ENCODE measurements at places on chromosomes 2 and 18.

DNA sequence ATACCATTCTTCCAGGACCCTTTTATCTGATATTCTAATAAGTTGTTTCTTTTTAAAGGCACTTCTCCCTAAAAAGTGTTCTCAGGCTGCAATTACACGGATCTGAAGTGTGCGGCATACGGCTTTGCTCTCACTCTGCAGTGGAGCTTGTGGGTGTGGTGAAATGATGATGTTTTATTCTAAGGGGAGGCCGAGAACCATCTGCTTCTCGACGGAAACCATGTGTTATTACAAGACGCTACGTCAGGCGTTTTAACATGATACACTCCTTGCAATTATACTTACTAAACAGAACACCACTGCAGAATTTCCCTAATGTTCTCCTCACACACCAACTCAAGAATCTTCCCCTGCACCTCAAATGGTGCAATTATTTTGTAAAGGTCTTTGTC lies 34.9 kb upstream of the CTDP1 start:
- DNase-seq = no peak

DNA sequence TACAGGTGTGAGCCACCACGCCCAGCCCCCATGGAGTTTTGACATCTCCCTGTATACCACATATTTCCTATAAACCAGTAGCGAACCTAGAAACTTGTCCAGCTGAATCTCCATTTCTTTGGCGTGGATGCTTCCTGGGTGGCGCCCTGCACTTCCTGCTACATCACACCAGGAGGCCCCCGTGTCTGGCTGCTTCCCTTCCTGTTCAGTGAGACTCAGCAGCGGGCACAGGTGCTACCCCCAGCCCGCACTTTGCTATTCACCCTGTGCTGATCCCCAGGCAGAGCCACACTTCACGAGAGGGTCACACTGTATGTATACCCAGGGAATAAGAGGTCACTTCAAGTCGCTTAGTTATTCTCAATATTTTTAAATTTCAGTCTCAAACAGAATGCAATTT lies 35.0 kb downstream of the CYP27C1 start:
- DNase-seq = no peak

- no peak for DNase-seq
Observed at GRCh38 chr2:128717758-128718710, 399.4 kb upstream of the HS6ST1 start.

DNA sequence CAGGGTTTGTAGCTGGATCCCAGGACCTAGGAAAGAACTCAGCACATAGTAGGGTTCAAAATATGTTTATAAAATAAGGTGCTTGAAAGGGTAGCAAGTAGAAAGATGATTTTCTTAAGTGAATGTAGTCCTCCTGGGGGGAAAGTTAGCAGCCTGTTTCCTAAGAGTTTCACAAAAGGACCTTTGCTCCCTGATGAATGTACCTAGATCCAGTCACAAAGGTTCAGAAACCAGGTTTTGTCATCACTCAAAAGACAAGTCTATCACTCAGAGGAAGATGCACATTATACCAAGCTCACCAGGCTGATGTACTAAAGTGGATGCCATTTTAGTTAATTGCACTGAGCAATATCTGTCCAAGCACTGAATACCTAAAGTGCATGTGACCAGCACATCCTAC lies 378.2 kb downstream of the BCL11A start:
- no peak for DNase-seq

DNA sequence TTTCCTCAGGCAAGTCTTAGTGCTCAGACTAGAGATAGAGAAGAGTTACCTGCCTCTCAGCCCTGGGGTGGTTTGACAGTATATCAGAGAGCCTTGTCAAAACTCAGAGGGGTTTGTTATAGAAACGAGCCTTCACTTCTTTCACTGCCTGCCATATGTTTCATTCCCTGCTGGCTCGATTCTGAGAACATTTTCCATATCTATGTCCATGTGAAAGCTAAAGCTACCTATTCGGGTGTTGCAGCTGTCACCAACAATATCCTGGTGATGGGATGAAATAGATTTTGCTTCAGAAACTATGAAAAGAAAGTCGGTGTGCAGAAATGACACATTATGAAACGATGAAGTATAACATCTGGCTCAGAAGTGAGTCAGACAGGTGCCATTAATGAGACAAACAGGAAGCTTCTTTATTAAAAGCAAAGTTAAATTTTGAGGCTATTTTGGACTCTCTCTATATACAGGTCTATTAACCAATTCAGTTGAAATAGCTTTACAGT lies 56.1 kb upstream of the TANK start:
- DNase-seq = no peak

- DNase-seq = no peak
Observed at GRCh38 chr2:202771741-202772460, 99.7 kb downstream of the ICA1L start.

DNA sequence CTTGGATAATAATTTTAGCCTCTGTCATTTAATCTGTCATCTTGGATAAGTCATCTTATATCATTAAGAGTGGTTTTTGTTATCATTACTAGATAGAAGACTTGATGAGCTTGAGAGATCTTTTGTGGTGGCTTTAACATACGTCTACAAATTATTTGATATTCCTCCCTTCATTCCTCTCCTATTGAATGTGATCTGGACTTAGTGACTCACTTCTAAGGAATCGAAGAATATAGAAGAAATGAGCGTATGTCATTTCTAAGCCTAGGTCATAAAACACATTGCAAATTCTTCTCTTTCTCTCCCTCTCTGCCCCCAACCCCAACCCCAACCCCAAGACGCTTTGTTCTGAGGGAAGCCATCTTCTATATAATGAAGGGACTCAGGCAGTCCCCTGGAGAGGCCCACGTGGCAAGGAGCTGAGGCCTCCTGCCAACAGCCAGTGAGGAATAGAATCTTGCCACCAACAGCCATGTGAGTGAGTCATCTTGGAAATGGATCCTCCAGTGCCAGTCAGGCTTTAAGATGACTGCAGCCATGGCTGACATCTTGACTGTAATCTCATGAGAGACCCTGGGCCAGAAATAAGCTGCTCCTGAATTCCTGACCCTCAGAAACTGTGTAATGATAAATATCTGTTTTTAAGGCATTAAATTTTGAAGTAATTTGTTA lies 221.6 kb upstream of the SP5 start:
- DNase-seq = no peak

DNA sequence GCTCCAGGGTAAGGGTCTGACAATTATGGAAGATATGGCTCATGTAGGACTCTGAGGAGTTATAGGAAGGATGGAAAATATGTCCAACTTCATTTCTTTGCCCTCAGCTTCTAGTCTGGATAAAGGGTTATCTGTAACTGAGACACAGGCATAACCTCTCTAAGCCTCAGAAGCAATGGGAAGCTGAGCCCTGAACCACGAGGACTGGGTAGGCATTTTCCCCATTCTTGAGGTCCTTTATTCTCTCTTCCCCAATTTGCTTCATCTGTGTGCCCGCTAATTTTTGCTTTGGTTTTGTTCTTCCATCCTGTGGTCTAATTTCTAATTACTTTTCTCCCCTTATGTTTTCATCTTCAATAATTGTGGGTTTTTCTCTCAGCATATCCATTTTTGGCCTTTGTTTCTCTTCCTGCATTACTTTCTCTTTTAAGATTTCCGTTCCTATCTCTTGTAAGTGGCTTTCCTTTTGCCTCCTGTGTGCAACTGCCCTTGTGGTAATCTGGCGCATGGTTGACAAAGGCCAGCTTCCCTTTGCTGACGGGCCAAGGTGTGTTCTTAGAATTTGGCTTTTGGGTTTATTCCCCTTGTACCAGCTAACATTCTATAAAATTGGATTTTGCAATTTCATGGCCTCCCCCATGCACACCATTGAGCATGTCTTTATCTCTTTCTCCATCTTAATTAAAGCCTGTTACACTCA lies 343.8 kb downstream of the TXNL1 start:
- DNase-seq = no peak

DNA sequence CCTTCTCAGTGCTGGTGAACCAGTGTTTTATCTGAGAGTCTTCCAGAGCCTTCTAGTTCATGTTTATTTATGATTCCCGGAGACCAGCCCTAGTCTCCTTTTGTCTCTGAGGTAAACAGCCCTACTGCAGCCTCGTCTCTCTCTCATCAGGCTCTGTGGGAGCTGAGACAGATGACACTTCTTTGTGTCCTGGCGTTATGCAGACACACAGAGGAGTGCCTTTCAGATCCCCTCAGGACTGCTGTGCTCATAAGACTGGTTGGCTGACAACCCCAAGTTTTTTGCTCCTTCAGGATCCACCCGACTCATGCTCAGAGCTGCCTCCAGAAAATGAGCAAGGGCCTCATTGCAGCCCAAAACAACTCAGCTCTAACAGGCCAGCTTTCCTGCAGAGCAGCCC lies 523.8 kb upstream of the SPHKAP start:
- DNase-seq = no peak

DNA sequence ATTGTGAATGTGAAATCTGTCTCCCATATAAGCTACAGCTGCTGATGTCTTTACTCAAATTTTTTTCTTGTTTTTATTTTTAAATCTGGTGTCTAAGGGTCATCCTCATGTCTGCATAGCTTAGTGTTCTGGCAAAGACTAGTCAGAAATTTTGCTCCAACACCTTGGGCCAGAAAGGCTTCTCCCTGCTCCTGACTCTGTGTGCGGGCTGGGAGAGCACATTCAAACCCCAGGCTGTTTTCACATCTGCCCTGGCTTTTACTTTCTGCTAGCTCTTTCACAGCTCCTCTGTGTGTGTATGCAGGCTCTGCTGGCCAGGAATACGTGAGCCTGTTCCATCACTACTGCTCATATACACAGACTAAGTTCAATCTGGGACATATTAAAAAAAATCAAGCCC lies 102.9 kb upstream of the RIOK3 start:
- no peak for DNase-seq

DNA sequence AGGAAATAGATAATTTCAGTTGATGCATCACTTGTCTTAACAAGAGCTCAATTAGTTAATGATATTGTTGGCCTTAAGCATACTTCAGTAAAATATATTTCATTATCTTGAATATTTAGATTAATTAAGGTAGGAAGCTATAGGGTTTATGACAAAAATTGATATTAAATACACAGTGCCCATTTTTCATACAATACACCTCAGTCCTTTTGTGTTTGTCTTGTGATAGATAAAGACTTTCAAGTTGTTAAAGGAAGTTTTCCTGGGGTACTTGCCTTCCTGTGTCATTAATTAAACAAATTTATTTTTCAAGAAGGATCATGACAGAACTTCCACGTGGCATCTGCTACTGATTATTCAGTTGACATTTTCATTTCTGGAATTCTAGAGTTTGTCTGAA lies 420.5 kb downstream of the MTX2 start:
- DNase-seq = no peak

DNA sequence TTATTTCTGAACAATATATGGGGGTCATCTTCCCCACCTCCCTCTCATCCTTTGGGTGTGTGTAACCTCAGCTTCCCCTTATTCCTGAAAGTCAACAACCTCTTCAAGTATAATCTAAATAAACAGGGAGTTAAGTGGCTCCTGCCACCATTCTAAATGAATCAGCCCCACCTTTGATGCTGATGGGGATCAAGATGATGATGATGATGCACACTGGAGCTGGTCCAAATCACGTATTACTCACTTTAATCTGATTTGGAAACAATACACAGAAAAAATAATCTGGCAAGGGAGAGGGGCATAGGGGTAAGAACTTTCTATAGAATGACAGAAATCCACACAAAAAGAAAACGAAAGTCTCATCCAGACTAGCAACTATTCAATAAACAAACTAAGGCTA lies 7.1 kb downstream of the ACVR1 start:
- no peak for DNase-seq

DNA sequence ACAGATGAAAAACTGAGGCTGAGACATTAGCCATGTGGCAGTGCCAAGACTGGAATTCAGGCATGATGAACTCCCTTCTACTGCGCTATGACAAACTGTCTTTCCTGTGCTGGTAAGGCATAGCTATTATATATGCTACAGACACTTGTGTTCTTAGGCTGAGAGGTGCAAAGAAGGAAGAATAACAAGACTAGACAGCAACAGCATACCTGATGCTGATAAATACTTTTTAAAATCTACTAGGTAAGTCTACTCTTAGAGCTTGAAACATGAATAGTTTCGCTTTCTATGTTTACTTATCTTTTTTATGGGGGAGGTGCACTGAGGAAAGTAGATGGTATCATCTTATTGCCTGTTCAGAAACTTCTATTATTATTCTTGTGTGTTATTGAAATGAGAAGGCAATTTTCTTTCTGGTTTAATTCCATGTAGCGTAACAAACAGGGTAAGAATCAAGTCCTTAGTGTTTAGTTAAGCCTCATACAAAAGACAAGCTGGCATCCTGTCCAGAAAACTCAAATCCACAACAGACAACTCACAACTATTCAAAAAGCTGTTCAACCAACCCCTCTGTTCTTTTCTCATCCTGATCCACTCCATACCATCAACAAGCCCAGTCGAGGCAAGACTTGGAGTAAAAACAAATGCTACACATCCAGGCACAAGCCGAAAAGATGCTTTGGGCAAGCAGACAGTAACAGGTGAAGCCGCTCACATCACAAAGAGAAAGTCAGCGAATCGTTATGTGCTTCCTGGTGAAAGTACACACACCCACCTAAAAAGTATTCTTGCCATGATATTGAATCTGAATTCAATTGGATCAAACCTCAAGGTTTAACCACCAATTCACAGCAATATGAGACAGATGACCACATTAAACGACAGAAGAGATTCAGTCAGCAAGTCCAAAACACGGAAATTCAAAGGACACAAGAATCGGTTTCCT lies 1.5 kb downstream of the TTC32 start:
- DNase-seq = no peak

GRCh38 chr18:50638016-50638883 lies 78.4 kb downstream of the MAPK4 start:
- DNase-seq = no peak

- DNase-seq = no peak
Observed at GRCh38 chr2:120346667-120347358, 877 bp downstream of the INHBB start.

DNA sequence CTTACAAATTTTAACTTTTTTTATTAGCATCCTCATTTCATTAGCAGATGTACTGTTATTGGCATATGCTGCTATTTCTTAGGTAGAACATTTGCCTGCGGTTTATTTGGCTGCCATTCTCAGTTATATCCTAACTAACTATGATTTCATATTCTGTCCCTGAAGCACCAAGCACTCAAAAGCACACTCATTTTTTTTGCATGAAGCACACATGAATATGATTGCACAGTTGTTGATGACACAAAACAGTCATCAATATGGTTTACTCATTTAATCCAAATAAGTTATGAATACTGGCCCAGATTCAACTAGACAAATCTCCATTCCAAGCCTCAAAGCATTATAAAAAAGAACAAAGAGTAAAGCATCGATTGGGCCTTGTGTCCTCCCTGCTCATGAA lies 129.4 kb upstream of the CNTNAP5 start:
- DNase-seq = no peak

DNA sequence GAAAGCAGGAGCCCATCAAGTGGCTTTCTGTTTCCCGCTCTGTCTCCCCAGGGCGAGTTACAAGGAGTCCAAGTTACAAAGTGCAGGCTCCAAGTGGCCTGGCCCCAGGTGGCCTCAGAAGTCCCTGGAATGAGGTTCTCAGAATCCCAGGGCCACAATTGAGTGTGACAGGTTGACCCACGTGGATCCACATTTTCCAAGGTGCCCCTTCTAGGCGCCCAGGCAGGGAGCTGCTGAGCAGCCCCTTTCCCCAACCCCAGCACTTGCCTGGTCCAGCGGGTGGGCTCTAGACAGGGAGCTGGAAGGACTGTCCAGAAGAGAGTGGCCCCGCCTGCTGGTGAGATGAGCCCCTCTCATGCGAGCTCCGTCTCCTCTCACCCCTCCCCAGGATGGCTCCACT lies 253.4 kb downstream of the CYP26B1 start:
- DNase-seq = no peak

All from stimulated activated CD8-positive, alpha-beta memory T cell treated with anti-CD3 and anti-CD28 coated beads, Interleukin-15, amount 100 ng/mL, for 24 hours (primary cell).